ENCODE measurements at places on chromosomes 2 and 18. TPM values are rescaled to one million over a fixed set of nuclear protein-coding genes. Genes with fewer than 3 reads are reported as not detected.

Gene CRYBA2
- polyA plus RNA-seq: not detected

Gene DES
- polyA plus RNA-seq: not detected

Gene TUBB8B
- polyA plus RNA-seq: 6.3 TPM

Gene KCNG2
- polyA plus RNA-seq: not detected

Gene UGT1A7
- polyA plus RNA-seq: not detected

Gene ABCG8
- not detected for polyA plus RNA-seq

Gene TNFAIP6
- polyA plus RNA-seq: not detected

Gene PLGLB2
- 2.0 TPM for polyA plus RNA-seq

Gene REG3A
- polyA plus RNA-seq: not detected

Gene FAHD2B
- polyA plus RNA-seq: 12.4 TPM

Gene SP5
- polyA plus RNA-seq: not detected

Gene ZDBF2
- 1.8 TPM for polyA plus RNA-seq

Gene HRH4
- 0.03 TPM for polyA plus RNA-seq

Gene SDC1
- polyA plus RNA-seq: 0.23 TPM

Gene ANKRD29
- not detected for polyA plus RNA-seq

Gene MGAT5
- 36.4 TPM for polyA plus RNA-seq

Gene FABP1
- polyA plus RNA-seq: not detected

Gene LIMS3
- 0.20 TPM for polyA plus RNA-seq

Gene MAP2
- 1.8 TPM for polyA plus RNA-seq

Gene MYCN
- polyA plus RNA-seq: not detected

Gene CHRND
- polyA plus RNA-seq: not detected

Gene PLB1
- polyA plus RNA-seq: 0.51 TPM

Gene KCTD1
- polyA plus RNA-seq: 2.3 TPM

Gene ZSWIM2
- not detected for polyA plus RNA-seq

Gene PLEKHH2
- 0.23 TPM for polyA plus RNA-seq

Gene MZT2B
- polyA plus RNA-seq: 71.5 TPM

Gene IL36A
- not detected for polyA plus RNA-seq

Gene CRYGC
- polyA plus RNA-seq: not detected

Gene TANC1
- polyA plus RNA-seq: 0.09 TPM

Gene SPC25
- 0.16 TPM for polyA plus RNA-seq

Gene ALK
- not detected for polyA plus RNA-seq

Gene UCN
- polyA plus RNA-seq: 4.5 TPM

Gene SH3RF3
- 0.32 TPM for polyA plus RNA-seq

Gene CFAP221
- polyA plus RNA-seq: not detected

Gene HOXD12
- not detected for polyA plus RNA-seq

Gene PPP1R1C
- not detected for polyA plus RNA-seq

Gene ASIC4
- 0.03 TPM for polyA plus RNA-seq

Gene MREG
- polyA plus RNA-seq: 2.1 TPM

Gene LYG2
- polyA plus RNA-seq: not detected

Gene RGPD5
- polyA plus RNA-seq: 28.6 TPM

Gene GPBAR1
- polyA plus RNA-seq: 0.66 TPM

Gene CERKL
- 0.03 TPM for polyA plus RNA-seq

Gene GRB14
- polyA plus RNA-seq: not detected

Gene COBLL1
- polyA plus RNA-seq: 29.0 TPM

Gene CD207
- polyA plus RNA-seq: not detected

Gene SOX11
- polyA plus RNA-seq: 0.01 TPM

Gene SPATA3
- polyA plus RNA-seq: not detected

Gene LDAH
- polyA plus RNA-seq: 7.8 TPM

Gene STAT4
- polyA plus RNA-seq: 2.0 TPM

Gene SPP2
- polyA plus RNA-seq: not detected

Gene AMER3
- not detected for polyA plus RNA-seq

Gene DPYSL5
- polyA plus RNA-seq: not detected

Gene RGPD3
- 0.16 TPM for polyA plus RNA-seq

Gene DLX2
- 0.04 TPM for polyA plus RNA-seq

Measured in B cell (primary cell).